Right atrium auricular region (tissue), 2 donors: ENCODE measurements at places on chromosomes 1 and 21.
A peak's percentile ranks its signal among the peaks of the same experiment; 100 is the strongest.

DNA sequence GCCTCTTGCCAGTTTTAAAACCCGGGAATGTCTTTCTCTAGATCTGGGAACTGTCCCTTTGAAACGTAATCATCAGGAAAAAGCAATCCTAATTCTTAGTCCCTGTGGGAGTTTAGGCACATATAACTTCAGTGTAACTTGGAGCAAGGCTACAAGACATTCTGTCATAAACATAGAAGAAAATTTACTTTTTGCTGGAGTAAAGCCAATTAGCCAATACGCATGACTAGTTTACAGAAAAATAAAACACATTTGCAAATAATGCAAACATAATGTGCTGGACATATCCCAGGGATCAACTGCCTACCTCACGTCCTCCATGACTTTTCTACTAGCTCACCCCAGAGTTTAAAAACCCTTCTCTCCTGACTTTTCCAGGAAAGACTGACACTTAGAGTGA is 970.6 kb downstream of the MRPL39 start:
- H3K4me3 ChIP-seq: no peak overlapping the region
- no peak overlapping the region for H3K27ac ChIP-seq
- H3K36me3 ChIP-seq: no peaks in the 10 kb centered on the region
- no peaks in the 10 kb centered on the region for H3K27me3 ChIP-seq
- no peaks in the 10 kb centered on the region for H3K4me1 ChIP-seq
- no peak for DNase-seq

DNA sequence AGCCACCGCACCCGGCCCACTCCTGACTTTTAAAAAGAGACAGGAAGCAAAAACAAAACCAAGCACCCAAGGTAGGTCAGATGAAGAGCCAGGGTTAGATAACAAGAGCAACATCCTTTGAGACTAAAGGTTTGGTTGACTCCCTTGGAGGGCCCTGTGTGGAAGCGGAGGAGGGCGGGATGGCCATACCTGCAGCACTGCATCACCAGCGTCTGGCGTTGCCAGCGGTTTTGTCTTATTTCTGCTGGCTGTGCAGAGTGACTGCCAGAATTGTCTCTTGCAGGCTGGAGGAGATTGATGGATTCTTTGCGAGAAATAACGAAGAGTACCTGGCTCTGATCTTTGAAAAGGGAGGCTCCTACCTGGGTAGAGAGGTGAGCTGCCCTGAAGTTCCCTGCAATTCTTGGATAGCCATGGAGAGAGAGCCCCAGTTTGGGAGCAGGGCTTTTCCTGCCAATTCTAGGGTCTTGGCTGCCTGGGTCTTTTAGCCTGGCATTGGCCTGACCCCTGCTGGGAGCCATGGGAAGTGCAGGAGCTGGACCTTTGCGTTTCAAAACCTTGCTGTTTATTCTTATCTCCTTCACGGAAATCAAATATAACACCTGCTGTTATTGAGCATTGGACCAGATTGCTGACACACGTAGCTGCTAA is 24.0 kb downstream of the QSOX1 start:
- DNase-seq: peak; percentile 74
- no peak overlapping the region for H3K4me3 ChIP-seq
- no peak overlapping the region for H3K27ac ChIP-seq
- H3K36me3 ChIP-seq: peaks cover 31% of the 10 kb centered on the region
- H3K27me3 ChIP-seq: no peaks in the 10 kb centered on the region

- H3K27me3 ChIP-seq: no peaks in the 10 kb centered on the region
- no peak overlapping the region for H3K27ac ChIP-seq
- DNase-seq: no peak
- H3K4me3 ChIP-seq: no peak overlapping the region
Measured at GRCh38 chr1:170114906-170115305, 30.9 kb upstream of the NTMT2 start.

DNA sequence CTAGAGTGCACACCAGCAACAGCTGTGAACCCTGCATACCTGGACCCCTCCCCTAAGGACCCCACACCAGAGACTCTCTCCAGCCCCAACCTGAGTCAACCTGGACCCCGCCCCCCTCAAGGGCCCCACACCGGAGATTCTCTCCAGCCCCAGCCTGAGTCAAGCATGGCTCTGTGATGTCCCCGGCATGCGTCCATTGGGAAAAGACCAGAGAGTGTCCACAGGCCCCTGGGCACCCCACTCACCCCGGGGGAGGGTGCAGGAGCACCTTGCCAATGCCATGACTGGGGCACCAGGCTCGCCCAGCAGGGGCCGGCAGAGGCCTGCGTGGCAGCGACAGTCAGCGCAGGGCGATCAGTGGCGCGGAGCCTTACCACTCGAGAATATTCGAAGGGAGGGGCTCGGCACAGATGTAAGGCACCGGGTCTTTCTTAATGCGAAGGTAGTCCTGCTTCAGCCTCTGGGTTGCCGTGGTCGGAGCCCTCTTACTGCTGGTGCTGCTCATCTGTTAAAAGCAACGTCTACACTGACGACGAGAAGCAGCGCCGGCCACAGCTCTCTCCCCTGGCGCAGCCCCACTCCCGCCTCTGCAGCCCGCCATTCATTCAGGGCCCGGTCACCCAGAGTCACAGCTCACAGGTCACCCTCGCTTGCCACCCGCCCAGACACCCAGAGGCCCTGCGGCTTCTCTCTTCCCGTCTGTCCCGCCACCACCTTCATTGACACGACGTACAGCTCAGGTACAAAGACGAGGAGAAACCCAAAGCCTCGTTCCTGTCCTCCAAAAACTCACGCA is 6.0 kb downstream of the UBE2J2 start:
- H3K27ac ChIP-seq: no peak overlapping the region
- DNase-seq: no peak
- no peak overlapping the region for H3K4me3 ChIP-seq
- H3K27me3 ChIP-seq: no peaks in the 10 kb centered on the region
- H3K36me3 ChIP-seq: peaks cover 41% of the 10 kb centered on the region
